Effector memory CD8-positive, alpha-beta T cell (primary cell): ENCODE measurements at places on chromosomes 3 and 15.

GRCh38 chr15:47398132-47398531 lies 319.2 kb upstream of the SEMA6D start:
- no peak for DNase-seq

DNA sequence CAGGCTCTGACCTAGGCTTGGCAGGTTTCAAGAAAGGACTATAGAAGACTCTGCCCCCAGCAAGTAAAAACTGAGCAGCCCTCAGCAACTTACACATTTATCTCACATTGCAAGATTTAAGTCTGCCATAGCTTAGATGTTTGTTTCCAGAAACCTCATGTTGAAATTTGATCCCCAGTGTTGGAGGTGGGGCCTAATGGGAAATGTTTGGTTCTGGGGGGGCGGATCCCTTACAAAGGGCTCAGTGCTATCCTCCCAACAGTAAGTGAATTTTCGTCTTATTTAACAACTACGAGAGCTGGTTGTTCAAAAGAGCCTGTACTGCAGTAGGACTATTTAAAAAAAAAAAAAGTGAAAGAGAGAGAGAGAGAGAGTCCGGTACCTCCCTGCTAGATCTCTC lies 125.2 kb upstream of the PROK2 start:
- DNase-seq: no peak

DNA sequence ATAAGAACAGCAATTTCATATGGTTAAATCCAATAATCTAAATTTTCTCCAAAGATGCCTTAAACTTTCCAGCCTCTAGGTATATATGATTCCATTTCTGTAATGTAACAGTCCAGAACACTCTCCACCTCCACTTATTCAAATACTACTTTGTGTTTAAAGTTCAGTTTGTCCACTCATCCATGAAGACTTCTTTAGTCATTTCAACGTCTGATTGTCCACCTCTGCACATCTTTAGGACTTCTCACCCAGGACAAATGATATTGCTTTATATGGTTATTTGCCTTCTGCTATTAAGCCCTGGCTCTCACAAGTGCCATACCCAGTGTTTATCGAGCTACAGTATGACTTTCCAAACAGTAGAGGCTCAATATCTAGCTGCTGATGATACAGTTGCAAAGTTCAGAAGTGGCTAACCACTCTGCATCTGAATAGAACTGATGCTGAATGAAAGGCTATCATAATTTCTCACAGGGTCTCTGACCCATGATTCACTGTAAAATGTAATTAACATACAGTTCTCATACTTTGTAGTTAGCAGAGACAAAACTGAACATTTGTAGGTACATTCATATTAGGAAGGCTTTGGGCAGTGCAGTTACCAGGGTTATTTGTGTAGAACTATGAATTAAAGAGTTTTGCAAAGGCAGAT lies 93.7 kb upstream of the MBNL1 start:
- DNase-seq: no peak

DNA sequence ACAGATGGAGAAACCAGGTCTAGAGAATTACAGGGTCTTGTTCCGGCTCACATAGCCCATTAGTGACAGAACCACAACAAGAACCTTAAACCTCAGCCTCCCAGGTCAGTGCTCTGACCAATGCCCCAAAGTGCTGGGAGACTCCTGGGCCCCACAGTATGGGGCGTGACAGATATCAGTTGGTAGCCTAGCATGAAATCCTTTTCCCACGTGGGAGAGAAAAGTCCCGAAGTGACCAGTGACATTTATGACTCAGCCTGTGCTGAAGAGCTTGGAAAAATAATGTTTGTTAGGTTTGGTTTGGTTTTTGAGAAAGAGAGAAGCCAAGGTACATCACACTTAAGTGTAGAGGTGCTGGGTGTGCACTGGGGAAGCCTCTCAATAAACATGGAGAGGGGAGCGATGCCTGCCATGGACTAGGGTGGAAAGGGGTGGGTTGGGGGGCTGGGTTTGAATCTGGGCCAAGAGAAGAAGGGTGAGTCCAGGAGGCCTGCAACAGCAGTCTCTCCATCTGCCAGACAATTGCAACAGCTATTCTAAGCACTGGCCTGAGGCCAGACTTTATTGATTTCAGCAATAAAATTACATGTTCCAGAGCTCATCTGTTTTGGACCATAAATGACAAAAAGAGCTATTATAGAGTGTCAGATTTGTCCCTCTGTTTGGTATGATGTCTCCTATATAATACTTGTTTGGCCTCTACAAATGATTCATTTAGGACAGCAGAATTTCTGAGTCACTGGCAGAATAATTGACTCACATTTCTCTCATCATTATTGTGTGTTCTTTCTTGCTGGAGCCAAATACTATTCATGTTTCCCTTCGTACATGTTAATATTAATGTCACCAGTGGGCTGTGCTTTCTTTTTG lies 43.4 kb downstream of the C2CD4A start:
- no peak for DNase-seq

GRCh38 chr15:101314336-101315125 lies 19.5 kb upstream of the SNRPA1 start:
- DNase-seq: no peak

GRCh38 chr15:98740295-98740694 lies 92.0 kb downstream of the IGF1R start:
- no peak for DNase-seq

GRCh38 chr3:183278479-183279088 lies 25.5 kb downstream of the B3GNT5 start:
- no peak for DNase-seq

GRCh38 chr3:113617726-113618125 lies 78.7 kb downstream of the USF3 start:
- no peak for DNase-seq

GRCh38 chr15:33580526-33580925 lies 269.8 kb downstream of the RYR3 start:
- no peak for DNase-seq

DNA sequence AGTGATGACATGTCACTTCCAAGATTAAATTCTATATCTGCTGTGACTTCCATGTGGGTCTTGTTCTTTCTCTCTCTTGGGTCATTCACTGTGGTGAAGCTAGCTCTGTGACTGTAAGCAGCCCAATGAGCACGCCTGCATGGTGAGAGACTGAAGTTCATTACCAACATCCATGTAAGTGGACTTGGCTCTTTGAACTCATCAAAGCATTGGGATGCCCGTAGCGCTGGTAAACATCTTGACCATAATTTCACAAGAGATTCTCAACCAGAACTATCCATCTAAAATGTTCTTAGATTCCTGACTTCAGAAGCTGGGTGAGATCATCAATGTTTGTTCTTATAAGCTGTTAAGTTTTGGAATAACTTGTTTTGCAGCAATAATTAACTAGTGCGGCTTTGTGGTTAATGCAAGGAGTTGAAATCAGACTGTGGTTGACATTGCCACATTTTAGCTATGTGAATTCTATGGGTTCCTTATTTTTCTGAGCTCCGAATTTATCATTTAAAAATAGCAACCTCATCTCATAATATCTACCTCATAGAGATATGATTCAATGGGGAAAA lies 31.6 kb upstream of the LRRC3B start:
- DNase-seq: no peak

- DNase-seq: no peak
Observed at GRCh38 chr3:51358981-51359380, 26.1 kb upstream of the MANF start.

DNA sequence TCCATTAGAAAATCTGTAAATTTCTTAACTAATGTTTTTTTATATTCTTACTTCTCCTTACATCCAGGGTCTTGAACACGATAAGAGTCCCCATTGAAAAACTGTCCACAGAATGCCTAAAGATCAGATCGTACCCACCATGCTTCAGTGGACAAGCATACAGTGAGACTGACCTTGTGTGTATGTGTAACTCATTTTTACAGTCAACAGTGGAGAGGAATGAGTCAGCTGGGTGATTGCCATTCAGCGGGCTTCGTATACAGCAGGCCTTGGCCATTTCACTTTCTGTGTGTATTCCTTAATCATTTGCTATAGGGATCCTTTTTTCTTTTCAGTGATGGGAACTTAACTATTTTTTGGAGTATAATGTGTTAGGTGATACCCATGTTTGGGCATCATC lies 10.6 kb downstream of the PARP14 start:
- no peak for DNase-seq

GRCh38 chr3:32310918-32311839 lies 72.7 kb downstream of the CMTM8 start:
- DNase-seq: no peak

DNA sequence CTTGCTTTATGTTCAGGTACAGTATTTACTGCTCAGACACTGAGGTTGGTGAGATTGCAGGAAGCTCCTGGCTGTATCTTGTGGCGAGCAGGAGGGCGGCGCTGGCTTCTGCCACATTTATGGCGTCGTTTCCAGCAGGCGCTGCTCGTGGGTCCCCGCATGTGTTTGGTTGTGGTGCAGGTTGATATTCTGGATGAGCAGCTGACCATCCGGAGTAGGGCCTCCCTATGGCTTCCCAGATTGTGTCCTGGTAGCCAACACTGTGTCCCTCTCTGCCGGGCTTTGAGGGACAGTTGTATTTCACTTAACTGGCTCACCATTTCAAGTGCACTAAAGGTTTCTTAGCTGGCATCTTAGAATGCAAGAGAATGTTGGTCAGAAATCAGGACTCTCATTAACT lies 386.5 kb upstream of the TPM1 start:
- DNase-seq: no peak

- DNase-seq: no peak
Observed at GRCh38 chr3:128151758-128152274, 1.5 kb upstream of the EEFSEC start.

DNA sequence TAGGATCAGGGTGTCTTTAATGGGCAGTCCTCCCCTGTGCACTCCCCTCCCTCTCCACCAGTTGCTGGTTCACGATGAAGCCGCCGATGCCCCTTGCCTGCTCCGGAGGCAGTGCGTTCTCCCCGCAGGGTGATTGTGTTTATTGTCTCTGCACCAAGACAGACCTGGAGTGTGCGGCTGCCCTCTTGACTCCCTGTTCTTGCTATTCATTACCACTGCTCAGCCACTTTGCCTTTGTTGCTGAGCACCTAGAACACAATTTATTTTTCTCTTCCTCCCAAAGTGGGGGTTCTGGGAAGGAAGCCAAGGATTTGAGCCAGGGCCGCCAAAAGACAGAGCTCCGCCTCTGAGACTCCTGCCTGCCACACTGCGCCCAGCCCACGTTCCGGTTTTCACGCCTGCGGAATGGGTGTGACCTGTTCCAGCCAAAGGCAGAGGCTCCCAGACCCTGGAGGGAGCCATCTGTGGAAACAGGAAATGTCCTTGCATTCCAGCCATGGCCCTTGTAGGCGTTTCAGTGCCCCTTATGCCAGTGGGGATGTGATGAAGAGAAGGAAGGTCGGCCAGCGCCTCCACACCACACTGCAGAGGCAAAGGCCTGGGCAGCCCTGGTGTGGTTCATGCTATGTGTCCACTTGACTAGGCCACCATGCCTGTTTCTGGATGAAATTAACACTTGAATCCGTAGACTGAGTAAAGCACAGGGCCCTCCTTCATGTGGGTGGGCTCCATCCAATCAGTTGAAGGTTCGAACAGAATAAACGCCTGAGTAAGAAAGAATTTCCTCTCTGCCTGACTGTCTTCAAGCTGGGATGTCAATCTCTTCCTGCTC lies 85.8 kb downstream of the HMG20A start:
- no peak for DNase-seq

DNA sequence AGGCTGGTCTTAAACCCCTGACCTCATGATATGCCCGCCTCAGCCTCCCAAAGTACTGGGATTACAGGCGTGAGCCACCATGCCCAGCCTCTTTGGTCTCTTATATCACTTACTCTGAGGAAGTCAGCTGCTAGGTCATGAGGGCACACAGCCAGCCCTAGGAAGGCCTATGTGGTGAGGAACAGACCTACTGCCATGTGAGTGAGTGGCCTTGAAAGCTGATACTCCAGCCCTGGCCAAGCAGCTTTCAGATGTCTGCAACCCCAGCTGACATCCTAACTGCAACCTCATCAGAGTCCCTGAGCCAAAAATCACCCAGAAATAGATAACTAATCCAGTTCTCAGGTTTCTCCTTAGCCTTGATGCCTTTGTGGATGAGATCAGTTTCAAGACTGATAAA lies 224.3 kb downstream of the EDEM1 start:
- DNase-seq: no peak

GRCh38 chr3:155334914-155335723 lies 41.6 kb upstream of the STRIT1 start:
- DNase-seq: no peak

DNA sequence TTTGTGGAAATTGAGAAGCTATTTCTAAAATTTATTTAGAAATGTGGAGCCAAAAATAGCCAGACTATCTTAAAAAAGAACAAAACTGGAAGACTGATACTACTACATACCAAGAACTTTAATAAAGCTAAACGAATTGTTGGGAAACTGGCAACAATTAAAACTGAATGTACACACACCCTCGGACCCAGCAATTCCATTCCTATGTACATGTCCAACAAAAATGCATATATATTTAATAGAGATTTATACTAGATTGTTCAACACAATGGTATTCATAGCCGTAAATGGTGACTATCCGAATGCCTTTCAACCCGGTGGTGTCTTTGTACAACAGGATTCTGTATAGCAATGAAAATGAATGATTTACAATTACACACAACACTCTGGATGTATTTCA lies 136.5 kb upstream of the RASGRP1 start:
- no peak for DNase-seq

GRCh38 chr3:20038699-20039465 lies 1.4 kb upstream of the KAT2B start:
- no peak for DNase-seq

- DNase-seq: no peak
Observed at GRCh38 chr15:39854161-39854560, 65.9 kb downstream of the GPR176 start.

GRCh38 chr15:57611123-57611522 lies 19.4 kb downstream of the MYZAP start:
- DNase-seq: no peak

GRCh38 chr3:86990012-86990733 lies 776 bp downstream of the VGLL3 start:
- no peak for DNase-seq

- no peak for DNase-seq
Observed at GRCh38 chr15:96093063-96093462, 237.4 kb upstream of the NR2F2 start.

DNA sequence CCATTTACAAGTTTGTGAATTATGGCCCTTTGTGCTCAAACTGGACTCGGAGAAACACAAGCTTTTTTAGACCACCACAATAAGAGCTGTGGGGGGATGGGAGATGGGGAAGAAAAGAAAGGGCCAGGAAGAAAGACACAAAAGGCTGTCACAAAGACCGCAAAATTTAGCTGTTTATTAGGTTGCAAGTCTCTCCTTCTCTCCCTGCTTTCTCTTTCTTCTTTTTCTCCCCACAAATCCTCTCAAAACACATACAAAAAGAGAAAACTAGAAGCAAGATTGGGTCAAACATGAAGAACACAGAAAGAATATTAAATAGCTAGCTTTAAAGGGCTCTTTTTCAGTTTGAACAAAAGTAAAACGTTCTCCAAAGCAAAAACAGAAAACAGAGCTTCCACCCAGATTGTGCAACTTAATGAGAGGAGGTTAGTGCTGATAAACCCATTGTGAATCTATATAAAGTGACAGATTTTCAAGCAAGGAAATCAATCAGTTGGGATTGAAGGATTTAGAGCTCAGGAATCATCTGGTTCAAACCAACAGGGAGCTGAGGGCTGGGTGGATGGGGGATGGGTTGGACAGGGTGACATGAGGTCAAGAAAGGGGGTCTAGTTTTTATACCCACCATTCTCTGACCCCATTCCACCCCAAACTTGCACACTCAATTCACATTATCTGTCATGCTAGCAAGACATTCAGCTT lies 87.3 kb downstream of the DHX30 start:
- no peak for DNase-seq
